Amniotic epithelial cell (primary cell): ENCODE measurements at places on chromosomes 5 and 9.

DNA sequence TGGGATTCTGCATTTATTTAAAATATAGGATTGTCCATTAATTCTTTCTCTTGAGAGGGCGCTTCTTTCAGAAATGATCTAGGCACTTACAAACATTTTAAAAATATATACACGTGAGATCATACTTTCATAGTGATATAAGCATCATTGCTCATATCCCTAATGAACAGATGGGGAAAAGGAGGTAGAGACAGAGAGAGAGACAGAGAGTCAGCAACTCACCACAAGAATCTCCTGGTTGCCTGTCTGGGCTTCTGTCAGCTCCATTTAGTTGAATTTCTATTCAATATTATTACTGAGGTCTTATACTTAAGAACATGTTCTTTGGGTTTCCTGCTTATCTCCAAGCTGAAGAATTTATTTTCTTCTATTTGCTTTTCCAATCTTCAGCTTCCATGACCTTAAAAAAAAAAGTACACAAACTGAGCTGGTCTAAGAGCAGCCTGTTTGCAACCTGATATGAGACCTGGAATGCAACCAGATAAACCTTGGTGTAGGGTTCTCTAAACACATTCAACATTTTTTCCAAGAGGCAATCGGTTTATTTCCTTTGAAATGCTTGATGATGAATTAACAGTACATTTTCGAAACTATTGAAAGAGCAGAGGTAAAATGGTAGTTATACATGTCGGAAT is 51.6 kb upstream of the LIFR start:
- DNase-seq, result peak; percentile 90

- peak; percentile 98 for DNase-seq
These were observed 339.5 kb downstream of the BNC2 start for GRCh38 chr9:16530669-16531642.

DNA sequence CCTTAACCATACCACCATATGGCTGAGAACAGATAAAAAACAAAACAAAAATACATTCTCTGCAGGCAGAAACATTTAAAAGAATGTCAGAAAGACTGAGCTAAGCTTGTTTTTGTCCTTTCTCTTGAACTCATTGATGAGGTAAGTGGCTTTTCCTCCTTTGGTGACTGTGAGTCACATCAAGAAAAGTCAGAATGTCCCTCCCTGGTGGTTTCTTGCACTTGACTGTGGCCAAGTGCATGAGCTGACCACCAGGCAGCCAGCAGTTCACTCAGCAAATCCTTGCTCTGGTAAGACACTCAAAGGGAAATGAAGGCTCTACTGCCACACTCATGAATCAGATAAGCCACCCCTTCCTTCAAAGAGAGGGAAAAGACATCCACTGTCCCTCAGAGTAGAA is 970.9 kb downstream of the TAF11L14 start:
- DNase-seq, result no peak

GRCh38 chr9:113456235-113456634 is 7.3 kb upstream of the RGS3 start:
- peak; percentile 55 for DNase-seq

- DNase-seq, result no peak
These were observed 5.7 kb upstream of the AGGF1 start for GRCh38 chr5:77024490-77024889.

GRCh38 chr9:105290418-105290817 is 46.0 kb downstream of the SLC44A1 start:
- DNase-seq, result peak; percentile 68

- DNase-seq, result no peak
These were observed 141.4 kb downstream of the C5orf15 start for GRCh38 chr5:133827011-133827410.

DNA sequence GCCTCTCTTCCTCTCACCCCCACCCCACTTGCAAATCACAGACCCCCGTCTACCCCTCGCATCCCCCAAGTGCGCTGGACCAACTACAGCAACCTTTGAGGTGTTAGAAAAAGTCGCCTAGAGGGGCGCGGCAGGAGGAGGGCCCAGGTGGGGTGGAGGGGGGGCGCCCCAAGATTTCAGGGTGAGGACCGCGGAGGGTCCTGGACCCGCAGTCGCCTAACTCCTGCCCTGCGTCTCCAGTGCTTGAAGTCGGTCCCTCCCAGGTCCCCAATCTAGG is 379 bp upstream of the EGFLAM start:
- DNase-seq, result no peak

DNA sequence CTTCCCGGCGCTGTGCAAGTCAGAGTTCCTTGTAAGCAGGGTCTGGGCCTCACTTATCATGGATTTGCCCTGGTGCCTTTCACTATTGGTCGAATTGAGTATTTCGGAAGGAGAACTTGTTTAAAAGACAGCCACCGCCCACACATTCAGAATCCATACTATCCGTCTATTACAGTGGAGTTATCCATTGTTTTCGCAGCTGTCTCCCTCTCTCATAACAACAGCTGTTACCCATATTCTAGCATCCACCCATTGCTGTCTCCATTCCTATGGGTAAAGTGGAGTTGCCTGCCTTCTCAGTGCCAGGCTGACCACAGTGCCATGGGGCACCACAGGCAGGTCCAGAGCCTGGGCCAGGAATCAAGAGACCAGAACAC is 20.2 kb downstream of the FAXDC2 start:
- DNase-seq, result no peak

GRCh38 chr5:121819682-121820261 is 31.9 kb upstream of the FTMT start:
- DNase-seq, result no peak

DNA sequence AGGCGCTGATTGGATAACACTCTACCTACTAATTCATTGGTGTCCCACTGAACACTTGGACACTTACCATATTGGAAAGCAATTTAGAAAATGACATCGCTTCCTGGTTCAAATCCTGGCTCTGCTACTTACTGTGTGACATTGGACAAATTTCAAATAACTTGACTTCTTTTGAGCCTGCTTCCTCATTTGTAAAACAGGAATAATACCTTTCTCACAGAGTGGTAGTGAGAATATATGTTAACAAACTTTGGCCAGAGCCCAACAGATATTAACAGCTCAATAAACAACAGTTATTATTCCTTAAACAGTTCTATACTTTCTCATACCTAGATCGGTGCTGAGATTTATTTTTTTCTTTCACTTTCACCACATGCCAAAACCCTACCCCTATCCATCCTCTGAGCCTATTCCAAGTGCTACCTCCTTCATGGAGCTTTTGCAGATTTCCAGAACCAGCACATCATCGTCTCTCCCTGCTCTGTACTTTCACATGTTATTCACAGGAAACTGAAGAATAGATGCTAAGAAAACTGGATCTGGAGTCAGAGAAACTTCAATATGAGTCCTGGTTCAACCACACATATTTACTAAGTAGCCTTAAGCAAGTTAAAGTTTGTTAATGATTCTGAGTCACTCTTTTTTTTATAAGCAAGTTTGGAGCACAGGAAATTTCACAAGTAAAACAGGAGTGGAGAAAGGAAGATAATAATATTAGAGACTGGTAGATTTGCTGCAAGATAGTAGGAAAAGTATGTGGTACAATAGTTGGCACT is 92.3 kb downstream of the STRBP start:
- peak; percentile 59 for DNase-seq

DNA sequence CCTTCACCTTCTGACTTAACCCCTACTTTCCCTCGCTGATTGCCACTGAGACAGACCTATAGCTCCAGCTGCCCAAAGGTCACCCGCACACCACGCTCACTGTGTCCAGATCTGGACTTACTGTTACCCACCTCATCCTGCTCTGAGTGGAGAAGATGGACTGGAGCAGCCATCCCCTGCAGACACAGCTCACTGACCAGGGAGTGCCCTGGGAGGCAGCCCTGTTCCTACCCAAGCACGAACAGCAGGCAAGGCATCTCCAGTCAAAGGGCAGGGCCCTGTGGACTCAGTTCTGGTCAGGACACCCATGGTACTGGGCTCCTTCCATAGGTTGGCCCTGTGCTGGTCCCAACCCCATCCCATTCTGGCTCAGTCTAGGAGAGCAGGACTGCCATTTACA is 9.5 kb upstream of the BARX1 start:
- DNase-seq, result no peak

GRCh38 chr9:114216081-114216480 is 60.7 kb downstream of the COL27A1 start:
- peak; percentile 53 for DNase-seq

GRCh38 chr5:35158622-35159369 is 71.5 kb downstream of the PRLR start:
- DNase-seq, result peak; percentile 23

GRCh38 chr5:39360471-39361111 is 3.7 kb downstream of the C9 start:
- DNase-seq, result no peak

DNA sequence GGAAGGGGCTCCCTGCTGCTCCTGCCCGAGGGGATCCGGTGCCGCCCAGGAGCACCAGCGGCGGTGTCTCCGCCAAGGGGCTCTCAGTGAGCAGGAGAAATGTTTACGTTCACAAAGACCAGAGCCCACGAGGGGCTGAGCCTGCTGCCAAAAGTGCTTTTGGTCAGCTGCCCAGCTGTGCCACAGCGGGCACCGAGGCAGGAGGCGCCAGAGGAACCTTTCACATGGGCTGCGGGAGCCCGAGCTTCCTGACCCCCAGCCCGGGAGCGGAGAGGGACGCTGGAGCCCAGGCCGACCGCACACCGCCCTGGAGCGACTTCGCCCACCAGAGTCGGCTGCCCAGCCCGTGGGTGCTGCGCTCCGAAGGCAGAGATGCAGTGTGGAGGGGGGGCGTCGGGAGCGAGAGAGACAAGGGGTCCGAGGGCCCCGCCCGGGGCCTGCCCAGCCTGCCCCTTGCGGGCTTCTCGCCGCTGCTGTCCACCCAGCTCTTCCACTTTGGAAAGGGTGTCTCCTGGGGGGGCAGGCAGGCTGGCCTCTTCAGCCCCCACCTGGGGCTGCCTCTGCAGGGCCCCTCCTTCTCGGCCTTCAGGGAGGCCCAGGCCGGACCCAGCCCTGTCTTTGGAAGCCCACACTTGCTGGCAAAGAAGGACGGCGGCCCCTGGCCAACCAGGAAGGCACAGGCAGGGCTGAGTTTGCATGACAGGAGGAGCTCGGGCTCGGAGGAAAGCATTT is 7.9 kb downstream of the PPP1R26 start:
- DNase-seq, result no peak

GRCh38 chr5:147835386-147835798 is 3.9 kb upstream of the SPINK1 start:
- peak; percentile 44 for DNase-seq

- DNase-seq, result no peak
These were observed 212.4 kb upstream of the DMAC1 start for GRCh38 chr9:8011974-8012373.

DNA sequence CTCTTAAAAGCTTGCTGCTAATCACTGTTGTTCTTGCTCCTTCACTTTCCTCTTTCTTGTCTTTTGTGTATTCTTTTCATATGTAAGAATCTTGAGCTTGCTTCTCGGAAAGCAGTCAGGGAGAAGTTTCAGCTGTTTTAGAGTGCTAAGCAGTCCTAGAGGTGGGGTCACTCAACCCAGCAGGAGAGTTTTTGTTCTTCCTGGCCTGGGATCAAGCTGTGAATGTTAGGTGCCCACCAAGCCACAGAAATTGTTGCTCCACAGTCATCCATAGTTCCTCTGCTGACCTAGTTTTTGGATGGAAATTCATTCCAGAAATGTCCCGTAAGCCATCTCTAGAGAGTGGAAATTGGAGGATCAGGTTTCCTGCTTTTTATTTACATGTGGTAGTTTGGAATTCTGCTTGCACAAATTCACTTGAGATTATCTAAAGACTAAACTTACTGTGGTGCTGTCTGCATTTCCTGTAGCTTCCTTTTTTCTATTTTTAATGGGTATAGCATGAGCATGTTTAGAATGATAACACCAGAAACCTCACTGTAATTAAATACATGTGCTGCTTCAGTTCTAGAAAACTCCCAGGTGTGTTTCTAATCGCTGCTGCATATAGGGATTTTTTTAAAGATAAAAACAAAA is 108.7 kb downstream of the MAST4 start:
- DNase-seq, result no peak

- no peak for DNase-seq
These were observed 155.6 kb downstream of the PARP8 start for GRCh38 chr5:50822046-50822445.

DNA sequence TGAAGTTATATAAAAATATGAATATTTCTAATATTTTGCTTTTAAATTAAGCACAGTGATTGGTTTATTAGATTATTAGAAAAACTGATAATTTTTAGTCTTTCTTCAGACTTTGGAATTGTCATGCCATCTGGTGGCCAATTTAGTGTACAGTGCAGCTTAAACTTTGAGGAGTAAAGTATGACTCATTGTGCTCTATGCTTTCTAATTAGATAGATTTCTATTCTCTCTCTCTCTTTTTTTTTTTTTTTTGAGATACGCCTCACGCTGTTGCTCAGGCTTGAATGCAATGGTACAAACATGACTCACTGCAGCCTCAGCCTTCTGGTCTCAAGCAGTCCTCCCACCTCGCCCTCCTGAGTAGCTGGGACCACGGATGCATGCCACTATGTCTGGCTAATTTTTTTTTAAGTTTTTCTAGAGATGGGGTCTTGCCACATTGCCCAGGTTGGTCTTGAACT is 42.1 kb upstream of the GPR21 start:
- peak; percentile 96 for DNase-seq

- no peak for DNase-seq
These were observed 418.8 kb downstream of the KDM4C start for GRCh38 chr9:7176561-7176960.

DNA sequence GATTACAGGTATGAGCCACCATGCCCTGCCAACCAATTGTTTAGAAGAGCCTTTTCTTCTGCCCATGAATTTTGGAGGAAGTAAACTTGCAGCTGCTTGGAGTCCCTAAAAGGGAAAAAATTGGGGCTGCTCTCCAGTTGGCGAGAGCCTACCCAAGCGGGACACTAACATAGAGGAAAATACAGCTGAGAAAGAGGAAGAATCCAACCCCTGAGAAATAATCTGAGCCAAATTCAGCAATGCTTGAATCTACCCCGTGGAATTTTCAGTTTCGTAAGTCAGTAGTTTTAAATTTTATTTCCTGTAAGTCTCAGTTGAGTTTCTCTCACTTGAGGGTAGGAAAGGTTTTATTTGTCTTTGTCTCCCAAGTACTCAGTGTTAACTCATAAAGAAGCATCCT is 30.4 kb upstream of the UBTD2 start:
- no peak for DNase-seq

DNA sequence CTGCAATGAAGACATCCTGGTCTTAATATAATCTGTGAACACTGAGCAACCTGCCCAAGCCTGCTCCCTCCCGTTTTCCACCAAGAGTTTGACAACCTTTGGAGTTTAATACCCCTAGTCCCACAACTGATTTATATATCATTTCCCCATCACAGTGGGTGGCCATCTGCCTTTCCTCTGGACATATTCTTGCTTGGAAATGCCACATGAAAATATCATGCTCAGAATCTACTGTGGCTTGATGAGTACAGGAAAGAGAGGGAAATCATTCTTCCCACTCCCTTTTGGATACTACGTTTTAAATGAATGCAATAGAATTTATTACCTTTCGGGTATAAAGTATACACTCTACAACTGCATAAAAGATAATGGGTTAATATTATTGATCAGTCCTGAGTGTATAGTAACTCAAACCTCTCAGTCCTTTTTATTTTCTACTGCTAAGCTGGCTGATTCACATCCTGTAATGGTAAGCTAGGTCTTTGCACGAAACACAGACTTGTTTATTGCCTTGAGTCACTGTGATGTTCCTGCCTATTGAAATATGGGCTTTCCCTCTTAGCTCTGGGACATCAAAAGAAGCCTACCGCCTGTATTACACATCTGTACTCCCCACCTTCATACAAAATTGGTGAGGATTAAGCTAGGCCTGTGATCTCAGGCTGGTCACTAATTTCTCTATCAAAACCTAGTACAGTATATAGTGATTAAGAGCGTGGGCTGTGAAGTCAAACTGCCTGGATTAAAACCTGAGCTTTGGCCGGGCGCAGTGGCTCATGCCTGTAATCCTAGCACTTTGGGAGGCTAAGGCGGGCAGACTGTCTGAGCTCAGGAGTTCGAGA is 67.6 kb upstream of the NR5A1 start:
- DNase-seq, result peak; percentile 78
